ENCODE measurements at places on chromosomes 4 and X.

DNA sequence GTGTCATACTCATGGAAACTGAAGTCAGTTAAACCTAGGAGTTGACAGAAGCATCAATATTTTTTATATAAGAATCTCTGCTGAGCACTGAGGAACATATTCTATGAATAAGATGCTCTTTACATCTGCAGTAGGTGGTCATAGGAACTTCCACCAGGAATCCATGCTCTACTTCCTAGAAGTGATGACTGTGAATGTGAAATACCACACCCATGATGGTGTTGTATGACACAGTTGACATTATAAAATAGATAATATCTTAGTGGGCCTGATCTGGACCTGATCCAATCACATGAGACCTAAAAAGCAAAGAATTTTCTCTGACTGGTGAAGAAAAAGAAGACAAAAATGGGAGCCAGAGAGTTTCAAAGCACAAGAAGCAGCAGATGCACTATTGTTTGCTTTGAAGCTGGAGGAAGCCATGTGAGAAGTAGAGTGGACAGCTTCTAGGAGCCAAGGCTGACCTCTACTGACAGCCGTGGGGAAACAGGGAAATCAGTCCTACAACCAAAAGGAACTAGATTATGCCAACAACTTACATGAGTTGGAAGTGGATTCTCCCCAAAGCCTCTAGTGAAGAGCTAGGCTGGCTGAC lies 68.6 kb upstream of the HS3ST1 start:
- DNase-seq = no peak

DNA sequence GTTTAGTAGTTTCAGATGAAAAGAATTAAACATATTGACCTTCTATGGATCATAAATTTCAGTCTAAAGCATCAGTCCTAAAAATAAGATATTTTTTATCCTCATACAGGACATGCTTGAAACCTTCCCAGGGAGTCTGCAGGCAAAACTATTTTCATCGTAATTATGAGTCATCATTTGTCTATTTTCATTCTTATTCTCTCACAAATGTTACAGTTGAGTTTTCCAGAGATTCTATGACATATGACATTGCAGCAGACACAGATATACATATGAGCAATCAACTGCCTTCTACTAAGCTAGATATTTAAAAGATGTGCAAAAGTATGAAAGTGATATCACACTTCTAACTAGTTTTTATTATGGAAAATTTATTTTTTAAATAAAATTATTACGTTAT lies 398.0 kb downstream of the MAGEB5 start:
- no peak for DNase-seq

DNA sequence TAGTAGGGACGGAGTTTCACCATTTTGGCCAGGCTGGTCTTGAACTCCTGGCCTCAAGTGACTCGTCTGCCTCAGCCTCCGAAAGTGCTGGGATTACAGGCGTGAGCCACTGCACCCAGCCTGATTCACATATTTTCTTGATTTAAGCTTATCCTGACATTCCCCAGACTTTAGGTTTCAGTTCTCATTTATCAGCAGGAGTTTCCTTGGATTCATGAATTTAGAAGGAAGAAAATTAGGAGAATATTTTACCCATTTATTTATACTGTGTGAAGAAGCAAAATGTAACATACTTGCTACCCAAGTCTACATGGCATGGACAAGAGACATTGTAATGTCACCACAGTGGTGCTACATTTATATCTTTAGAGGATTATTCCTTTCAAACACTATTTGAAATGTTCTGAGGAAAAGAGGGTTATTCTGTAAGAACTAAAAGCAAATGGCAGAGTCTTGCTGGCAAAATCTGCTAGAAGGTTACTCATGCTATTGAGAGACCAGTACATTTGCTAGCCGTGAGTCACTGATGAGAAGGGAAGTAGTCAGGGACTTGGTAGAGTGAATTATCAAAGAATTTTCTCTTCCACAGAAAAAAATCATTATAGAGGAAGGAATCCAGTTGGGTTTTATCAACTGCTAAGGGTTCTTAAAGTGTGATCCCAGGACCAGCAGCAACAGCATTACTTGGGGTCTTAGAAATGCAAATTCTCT lies 26.1 kb upstream of the CFAP299 start:
- DNase-seq = no peak

DNA sequence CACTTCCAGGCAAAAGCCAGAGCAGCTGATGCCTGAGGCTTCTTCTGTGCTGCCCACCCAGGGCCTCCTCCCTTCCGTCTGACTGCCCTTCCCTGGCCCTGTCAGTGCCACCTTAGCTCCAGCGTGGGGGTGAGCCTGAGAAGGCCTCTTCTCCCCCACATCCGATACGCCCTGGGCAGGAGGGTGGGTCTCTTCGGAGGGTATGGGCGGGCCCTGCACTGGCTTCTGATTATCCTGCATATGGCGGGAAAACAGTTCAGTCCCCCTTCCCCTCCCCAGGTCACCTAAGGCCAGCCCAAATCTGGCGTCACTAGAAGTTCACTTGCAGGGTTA lies 256.7 kb downstream of the FBXW7 start:
- no peak for DNase-seq

DNA sequence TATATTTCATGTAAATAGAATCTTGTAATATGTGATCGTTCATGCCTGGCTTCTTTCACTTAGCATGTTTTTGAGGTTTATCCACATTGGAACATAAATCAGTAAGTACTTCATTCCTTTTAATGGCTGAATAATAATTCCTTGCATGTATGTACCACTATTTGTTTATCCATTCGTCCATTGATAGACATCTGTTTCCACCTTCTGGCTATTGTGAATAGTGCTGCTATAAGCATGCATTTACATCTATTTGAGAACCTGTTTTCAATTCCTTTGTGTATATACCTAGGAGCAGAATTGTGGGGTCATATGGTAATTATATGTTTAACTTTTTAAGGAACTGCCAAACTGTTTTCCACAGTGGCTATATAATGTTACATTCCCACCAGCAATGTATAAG lies 356.7 kb upstream of the DIPK2B start:
- no peak for DNase-seq

GRCh38 chrX:111687305-111687704 lies 6.3 kb downstream of the ALG13 start:
- no peak for DNase-seq

- no peak for DNase-seq
Measured at GRCh38 chrX:118594697-118595420, 99.2 kb downstream of the DOCK11 start.

GRCh38 chr4:95606739-95607138 lies 58.0 kb upstream of the UNC5C start:
- no peak for DNase-seq

DNA sequence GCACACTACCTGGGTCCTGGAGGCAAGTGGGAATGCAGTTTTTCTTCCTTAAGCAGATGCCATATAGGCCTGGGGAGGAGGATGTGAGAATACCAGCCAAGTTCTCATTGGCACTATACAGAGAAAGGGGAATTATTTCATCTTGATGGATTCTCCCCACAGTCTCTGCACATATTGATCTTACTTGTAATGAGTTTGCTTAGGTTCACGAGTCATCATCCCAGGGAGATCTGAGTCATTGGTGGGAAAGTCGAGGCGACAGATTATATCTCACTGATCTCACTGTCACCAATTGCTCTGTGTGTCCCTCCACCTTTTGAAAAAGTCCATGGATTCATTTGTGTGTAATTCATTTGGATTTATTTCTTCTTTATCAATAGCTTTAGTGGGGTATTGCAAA lies 156.8 kb downstream of the AR start:
- no peak for DNase-seq

GRCh38 chr4:3208826-3209225 lies 40.1 kb upstream of the MSANTD1 start:
- no peak for DNase-seq

DNA sequence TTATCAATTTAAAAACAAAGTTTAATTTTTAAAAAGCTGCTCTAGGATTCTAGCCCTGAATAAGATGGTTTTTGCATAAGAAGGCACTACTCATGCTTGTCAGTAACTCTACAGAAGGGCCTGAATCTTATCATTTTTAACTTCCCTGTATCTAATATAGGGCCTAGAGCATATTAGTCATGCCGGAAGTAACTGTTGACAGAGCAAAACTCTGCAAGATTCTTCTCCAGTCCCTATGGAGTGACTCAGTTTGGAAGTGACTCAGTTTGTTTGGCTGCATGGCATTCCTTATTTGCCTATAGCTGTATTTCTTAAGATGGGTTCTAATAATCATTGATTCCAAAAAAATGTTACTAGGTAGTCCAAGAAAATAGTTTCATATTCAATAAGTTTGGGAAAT lies 431.8 kb upstream of the HTR2C start:
- DNase-seq = no peak

GRCh38 chr4:40648131-40648530 lies 18.5 kb upstream of the RBM47 start:
- DNase-seq = no peak

DNA sequence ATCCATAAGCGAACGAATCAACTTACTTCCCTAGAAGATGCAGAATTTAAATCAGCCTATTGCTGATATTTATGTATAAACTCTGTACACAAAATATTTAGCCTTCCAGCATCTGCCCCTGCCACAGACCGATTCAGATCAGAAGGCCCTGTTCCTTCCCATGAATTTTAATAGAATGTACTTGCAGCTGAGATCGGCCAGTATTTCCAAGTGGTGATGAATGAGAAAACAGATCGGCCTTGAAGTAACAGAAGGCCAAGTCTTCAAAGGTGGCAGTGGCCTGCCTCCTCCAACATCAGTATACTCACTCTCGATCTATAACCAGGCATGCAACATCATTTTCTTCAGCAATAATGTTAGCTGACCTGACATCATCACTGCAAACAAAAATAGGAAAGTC lies 66.4 kb downstream of the PRKG2 start:
- DNase-seq = no peak

DNA sequence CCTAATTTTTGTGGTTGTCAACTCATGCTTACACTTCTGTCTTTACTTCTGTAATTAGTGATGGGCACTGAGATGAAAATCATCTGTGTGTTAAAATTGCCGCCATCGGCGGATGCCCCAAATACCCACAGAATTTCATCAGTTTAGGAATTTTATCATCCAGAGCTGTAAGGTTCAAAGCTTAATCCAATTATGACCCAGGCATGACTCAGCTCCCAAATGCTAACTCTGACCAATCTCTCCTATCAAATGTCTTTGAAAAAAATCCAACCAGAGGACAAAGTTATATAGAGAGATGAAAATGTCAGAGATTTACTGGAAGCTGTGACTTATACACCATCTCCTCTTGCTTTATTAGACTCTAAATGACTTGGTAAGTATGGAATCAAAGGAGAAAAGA lies 1048.7 kb upstream of the PRKX start:
- DNase-seq = no peak

GRCh38 chr4:26206339-26206738 lies 114.5 kb upstream of the RBPJ start:
- no peak for DNase-seq

DNA sequence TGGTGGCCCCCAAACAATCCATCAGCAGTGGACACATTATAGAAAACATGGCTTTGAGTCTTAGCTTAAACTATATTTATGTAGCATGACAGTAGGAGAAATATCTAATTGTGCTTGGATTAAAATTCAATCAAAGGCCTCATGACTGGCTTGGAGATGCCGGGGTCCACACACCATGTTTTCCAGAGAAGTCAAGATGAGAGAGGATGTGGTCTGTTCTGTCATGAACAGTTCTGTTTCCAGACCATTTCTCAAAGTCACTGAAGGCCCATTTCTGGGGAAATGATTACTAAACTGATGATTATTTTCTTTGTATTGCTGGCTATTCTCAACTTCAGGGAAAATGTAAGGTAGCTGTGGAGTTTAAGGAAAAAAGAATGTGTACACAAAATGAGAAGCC lies 76.3 kb downstream of the C4orf51 start:
- DNase-seq = no peak

DNA sequence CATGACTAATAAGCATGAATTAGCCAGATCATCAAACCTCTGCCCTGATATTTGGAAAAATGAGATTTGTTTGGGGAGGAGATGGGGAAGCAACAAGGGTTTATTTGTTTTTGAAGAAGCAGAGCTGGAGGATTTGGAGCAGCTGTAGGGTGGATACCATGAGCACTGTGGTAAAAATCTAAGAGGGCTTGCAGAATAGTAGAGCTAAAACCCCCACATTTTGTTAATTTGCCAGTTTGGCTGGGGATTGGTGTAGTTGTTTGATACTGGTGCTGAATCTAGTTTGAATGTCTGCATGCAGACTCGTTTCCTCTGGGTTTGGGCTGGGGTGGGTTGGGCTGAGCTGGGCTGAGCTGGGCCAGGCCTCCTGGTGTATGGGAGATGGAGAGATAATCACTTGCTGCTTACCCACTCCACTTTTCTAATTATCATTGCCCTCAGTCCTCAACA lies 43.7 kb downstream of the SMAD1 start:
- no peak for DNase-seq

DNA sequence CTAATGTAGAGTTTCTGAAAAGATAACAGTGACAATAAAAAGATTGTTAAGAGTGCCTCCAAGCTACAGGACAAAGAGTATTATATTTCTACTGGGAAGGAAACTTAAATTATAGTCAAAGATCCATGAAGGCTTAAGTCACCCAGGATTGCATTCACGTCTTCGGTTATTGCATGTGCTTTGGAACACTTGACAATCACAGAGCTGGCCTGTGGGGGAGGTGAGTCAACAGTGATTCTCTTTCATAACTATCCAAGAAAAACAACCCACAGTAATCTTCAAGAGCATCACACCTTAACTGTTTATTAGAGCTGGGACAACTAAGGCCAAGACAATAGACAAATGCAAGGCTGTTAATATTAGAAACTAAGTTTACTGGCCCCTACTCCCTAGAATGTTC lies 40.3 kb downstream of the PDGFC start:
- no peak for DNase-seq

DNA sequence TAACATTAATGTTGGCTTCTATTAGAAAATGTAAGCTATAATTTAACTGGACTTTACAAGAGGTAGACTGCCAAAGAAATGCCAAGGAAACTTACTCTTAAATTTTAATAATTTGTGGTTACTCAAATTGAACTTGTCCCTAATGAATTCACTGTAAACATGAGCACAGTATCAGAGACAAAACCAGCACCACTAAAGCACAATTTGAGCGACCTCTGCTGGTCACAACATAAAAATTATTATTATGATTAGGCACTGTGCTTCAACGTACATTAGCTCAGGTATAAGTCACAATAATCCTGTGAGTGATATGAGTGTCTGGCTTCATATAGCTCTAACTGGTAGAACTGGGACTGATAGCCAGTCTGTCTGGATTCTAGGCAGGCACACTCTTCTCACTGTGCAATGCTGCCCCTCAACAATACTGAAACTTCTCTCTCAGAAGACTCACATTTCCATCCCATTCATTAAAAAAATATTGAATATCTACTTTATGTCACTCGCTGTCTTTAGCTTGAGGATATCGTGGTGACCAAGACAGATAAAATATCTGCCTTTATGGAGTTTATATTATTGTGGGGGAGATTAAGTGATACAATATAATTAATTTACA lies 8.0 kb downstream of the NUDT6 start:
- no peak for DNase-seq

GRCh38 chrX:13014111-13015096 lies 30.0 kb downstream of the FAM9C start:
- DNase-seq = no peak

- DNase-seq = no peak
Measured at GRCh38 chr4:57233386-57233785, 123.2 kb upstream of the IGFBP7 start.

All from mesothelial cell of epicardium (in vitro differentiated cells).